ENCODE measurements at places on chromosomes 5 and 9.

DNA sequence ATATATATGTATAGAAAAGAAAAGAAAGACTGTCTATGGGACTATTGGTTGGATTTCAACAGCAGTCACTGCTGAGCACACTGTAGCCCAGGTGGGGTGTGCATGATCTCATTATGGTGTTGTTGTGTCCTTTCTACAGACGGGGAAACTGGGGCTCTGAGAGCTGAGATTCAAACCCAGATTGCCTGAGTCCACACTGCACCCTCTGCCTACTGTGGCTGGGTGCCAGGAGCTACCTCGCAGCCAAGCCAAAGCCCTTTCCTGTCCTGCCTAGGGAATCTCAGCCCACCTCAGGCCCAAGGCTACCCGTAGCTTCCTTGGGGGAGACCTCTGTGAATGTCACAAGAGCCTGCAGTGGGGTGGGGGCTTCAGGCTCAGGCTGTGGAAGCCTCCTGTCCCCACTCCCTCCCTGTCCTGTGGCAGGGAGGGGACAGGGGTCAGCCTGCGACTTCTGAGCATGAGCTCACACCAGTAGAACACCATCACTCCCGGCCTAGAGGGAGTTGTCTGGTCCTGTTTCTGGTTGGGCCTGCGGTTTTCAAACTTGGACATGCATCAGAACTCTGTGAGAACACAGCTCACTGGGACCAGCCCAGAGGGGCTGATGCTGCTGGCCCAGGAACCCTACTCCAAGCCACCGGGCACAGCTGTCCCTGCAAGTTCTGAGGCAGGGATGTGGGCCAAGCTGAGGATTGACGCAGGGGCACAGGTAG lies 7.9 kb upstream of the NINJ1 start:
- DNase-seq: no peak

- no peak for DNase-seq
Observed at GRCh38 chr5:65327582-65327981, 154.1 kb downstream of the ADAMTS6 start.

- DNase-seq: no peak
Observed at GRCh38 chr5:148012801-148013200, 51.0 kb upstream of the SPINK5 start.

DNA sequence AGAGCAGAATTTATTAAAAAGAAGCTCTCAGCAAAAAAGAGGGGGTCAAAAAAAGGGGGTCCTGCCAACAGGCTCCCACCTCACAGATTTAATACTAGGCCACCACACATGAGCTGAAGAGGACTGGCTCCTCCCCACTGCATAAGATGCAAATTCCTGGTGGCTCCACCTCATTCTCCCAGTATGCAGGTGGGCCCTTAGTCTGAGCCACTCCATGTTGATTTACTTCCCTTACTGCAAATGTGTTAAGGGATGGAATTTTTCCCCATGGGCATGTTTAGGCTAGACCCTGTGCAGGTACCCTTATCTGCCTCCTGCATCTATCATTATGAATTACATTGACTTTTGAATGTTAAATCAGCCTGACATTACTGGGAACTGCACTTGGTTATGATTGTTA lies 82.9 kb downstream of the ISOC1 start:
- DNase-seq: no peak

DNA sequence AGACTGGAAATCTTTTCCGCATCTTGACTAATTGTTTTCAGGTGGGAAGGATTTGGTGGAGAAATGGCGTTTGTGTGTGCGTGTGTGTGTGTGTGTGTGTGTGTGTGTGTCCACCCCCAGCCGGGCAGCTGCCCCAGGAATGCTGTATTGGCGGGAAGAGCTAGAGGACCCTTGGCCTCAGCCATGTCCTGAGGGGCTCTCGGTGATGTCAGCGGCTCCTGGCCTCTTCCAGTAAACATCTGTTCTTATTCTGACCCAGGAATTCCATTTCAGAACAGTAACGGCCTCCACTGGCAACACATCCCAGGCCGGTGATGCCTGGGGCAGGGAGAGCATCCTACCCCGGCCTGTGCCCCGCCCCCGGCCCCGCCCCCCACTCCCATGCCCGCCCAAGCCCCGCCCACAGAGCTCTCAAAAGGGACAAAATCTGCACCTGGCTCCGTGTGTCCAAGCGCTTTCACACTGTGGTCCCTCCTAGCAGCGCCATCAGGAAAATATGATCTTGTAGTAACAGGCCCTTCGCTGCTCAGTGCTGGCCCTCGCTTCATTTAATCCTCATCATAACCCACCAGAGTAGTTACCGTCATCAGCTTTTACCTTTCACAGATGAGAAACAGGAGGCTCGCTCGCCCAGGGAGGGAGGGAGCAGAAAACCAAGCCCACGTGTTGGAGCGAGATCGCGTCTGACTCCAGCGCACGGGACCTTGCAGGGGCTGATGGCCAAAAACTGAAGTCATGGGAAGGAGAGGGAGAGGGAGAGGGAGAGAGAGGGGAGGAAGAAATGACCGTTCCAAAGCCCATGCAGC lies 18.9 kb downstream of the ADAMTS2 start:
- DNase-seq: no peak

DNA sequence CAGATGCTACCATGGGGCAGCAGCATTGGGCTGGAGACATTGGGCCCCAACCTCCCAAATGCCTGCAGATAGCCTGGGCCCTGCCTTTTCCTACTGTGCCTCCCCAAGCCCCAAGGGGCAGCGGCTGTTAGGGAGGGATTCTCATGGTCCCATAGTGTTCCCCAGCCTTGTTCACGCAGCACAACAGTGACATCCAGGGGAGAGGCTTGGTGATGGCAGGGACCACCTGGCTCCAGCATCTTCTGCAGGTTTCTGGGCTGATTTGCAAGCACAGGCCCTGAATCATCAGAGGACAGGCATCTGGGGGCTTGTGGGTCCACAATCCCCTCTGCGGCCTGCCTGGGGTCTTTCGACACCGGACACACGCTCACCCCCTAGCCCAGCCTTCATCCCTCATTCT lies 354.6 kb downstream of the SLIT3 start:
- DNase-seq: no peak
